Progenitor cell of endocrine pancreas (in vitro differentiated cells): ENCODE measurements at places on chromosomes 5 and 9. TPM values are rescaled to one million over a fixed set of nuclear protein-coding genes. Genes with fewer than 3 reads are reported as not detected.

TEX48 gene
- total RNA-seq: not detected in 2 replicates

INSYN2B gene
- 0.12 TPM in 1 of 2 replicates, not detected in the other for total RNA-seq

TPM2 gene
- total RNA-seq: 24.3 and 32.4 TPM in 2 replicates

PCDHB2 gene
- total RNA-seq: 75.5 and 80.4 TPM in 2 replicates

ZSWIM6 gene
- 33.4 and 35.2 TPM in 2 replicates for total RNA-seq

ADAMTSL2 gene
- total RNA-seq: 0.07 and 0.14 TPM in 2 replicates

IL5 gene
- not detected in 2 replicates for total RNA-seq

ACOT12 gene
- total RNA-seq: not detected in 2 replicates

RASEF gene
- 13.1 and 14.1 TPM in 2 replicates for total RNA-seq

NUTM2G gene
- total RNA-seq: not detected in 2 replicates

MORN5 gene
- total RNA-seq: 0.57 and 1.9 TPM in 2 replicates

GRCh38 chr5:158246661-158247060 is 387.7 kb upstream of the CLINT1 start:
- H3K27me3 ChIP-seq: peaks cover 17% of the 10 kb centered on the region
- H3K4me1 ChIP-seq: no peaks in the 10 kb centered on the region
- no peak overlapping the region for H3K4me3 ChIP-seq
- H3K27ac ChIP-seq: no peak overlapping the region

DNA sequence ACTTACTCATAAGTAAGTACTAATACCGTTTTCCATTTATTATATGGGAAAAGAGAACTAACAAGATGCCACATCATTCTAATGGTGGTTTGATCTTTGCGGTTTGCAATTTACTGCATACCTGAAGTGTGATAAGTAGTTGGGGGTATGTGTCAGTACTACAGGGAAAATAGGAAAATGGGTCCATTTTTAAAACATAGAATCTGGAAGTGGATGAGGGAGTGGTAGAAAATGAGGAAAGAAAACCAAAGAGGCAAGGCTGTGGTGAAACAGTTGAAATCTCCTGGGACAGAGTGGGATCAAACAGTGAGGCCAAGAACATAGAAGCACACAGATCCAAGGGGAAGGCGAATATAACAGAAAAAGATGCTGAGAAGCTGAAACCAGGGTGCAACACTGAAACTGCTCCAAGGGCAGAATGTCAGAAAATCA is 6.7 kb downstream of the ADAMTSL1 start:
- no peak for DNase-seq
- no peak overlapping the region for H3K4me3 ChIP-seq
- H3K36me3 ChIP-seq: no peaks in the 10 kb centered on the region
- no peaks in the 10 kb centered on the region for H3K27me3 ChIP-seq
- H3K27ac ChIP-seq: no peak overlapping the region

- H3K27me3 ChIP-seq: peaks cover 76% of the 10 kb centered on the region
- peak; percentile 55 for DNase-seq
- no peaks in the 10 kb centered on the region for H3K36me3 ChIP-seq
- H3K27ac ChIP-seq: no peak within 1 kb of the TSS
Measured at GRCh38 chr5:38258319-38259061, at the start of gene EGFLAM. TSS of gene EGFLAM (plus strand) at chr5:38258559. CDS start at chr5:38258755, 196 bp downstream.

- no peak overlapping the region for H3K27ac ChIP-seq
- H3K4me1 ChIP-seq: no peaks in the 10 kb centered on the region
- peaks cover 6% of the 10 kb centered on the region for H3K27me3 ChIP-seq
- no peaks in the 10 kb centered on the region for H3K36me3 ChIP-seq
- DNase-seq: no peak
- H3K4me3 ChIP-seq: no peak overlapping the region
Measured at GRCh38 chr5:35778259-35778769, 78.4 kb upstream of the IL7R start.

GRCh38 chr9:78502566-78502965 is 205.6 kb downstream of the PSAT1 start:
- no peak for DNase-seq
- H3K36me3 ChIP-seq: no peaks in the 10 kb centered on the region
- H3K27ac ChIP-seq: no peak overlapping the region
- H3K27me3 ChIP-seq: no peaks in the 10 kb centered on the region
- H3K4me1 ChIP-seq: no peaks in the 10 kb centered on the region

DNA sequence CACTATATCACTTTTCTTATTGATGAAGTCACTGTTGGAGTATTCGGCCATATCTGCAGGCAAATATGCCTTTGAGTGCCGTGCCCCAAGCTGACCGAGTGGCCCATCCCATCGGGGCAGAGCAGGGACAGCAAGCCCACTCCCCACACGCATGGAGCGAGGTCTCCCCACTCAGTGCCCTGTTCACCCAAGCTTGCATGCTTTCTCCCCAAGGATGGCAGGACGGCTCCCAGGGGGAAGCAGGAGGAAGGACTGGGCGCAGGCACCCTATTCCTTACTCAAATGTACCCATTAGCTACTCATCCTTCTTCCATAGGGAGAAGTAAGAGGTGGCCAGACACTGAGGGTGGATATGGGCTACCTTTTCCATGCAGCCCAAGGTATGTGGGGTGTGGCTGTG is 309.0 kb downstream of the IRX1 start:
- H3K4me1 ChIP-seq: peaks cover 6% of the 10 kb centered on the region
- peaks cover 12% of the 10 kb centered on the region for H3K27me3 ChIP-seq
- H3K27ac ChIP-seq: no peak overlapping the region

- peak overlapping the region; percentile 100 for H3K27ac ChIP-seq
- DNase-seq: no peak
- peaks cover 32% of the 10 kb centered on the region for H3K4me1 ChIP-seq
- peak overlapping the region; percentile 92 for H3K4me3 ChIP-seq
Measured at GRCh38 chr5:115544043-115544435, 536 bp downstream of the FEM1C start.

DNA sequence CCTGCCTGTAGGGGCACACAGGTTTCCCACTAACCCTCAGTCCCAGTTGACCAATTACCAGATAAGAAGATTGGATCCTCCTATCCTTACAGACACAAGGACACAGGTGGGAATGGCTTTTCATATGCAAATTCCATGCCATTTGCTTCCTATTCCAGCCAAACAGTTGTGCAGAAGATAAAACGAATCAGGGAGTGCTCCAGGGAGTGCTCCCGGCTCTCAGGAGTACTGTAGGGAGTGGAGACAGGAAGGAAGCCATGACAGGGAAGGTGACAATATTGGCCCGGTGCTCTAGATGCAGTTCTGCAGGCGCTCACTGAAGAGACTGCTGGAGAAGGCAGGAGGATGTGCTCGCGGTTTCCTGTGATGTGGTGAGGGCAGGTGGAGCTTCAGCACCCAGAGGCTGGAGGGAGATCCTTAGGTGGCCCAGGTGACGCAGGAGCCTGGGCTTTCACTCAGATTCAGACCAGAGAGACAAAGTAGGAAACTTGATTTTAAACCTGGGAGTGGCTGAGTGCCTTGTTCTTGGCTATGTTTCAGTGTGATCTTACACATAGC is 260.0 kb downstream of the AUH start:
- no peak overlapping the region for H3K27ac ChIP-seq
- no peaks in the 10 kb centered on the region for H3K36me3 ChIP-seq
- DNase-seq: no peak
- peaks cover 10% of the 10 kb centered on the region for H3K4me1 ChIP-seq
- H3K4me3 ChIP-seq: no peak overlapping the region
- peaks cover 5% of the 10 kb centered on the region for H3K27me3 ChIP-seq

DNA sequence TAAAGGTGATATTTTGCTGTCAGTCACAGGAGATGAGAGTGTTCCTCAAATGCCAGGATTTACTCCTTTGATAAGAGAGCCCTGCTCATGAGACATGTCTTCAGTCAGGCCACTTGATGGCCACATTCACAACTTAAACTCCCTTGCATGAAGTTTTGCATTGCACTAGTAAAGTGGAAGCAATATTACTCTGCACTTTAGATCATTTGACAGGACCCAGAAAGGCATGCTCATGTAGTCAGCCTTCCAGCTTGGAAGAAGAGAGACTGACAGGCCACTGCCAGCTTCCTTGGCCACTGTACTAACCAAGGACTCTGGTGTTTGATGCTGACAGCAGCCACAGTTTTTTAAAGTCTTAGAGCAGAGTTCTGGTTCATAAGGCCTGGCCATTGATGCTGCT is 42.6 kb downstream of the NPR3 start:
- no peak overlapping the region for H3K27ac ChIP-seq
- H3K36me3 ChIP-seq: no peaks in the 10 kb centered on the region
- no peak overlapping the region for H3K4me3 ChIP-seq
- H3K27me3 ChIP-seq: no peaks in the 10 kb centered on the region

DNA sequence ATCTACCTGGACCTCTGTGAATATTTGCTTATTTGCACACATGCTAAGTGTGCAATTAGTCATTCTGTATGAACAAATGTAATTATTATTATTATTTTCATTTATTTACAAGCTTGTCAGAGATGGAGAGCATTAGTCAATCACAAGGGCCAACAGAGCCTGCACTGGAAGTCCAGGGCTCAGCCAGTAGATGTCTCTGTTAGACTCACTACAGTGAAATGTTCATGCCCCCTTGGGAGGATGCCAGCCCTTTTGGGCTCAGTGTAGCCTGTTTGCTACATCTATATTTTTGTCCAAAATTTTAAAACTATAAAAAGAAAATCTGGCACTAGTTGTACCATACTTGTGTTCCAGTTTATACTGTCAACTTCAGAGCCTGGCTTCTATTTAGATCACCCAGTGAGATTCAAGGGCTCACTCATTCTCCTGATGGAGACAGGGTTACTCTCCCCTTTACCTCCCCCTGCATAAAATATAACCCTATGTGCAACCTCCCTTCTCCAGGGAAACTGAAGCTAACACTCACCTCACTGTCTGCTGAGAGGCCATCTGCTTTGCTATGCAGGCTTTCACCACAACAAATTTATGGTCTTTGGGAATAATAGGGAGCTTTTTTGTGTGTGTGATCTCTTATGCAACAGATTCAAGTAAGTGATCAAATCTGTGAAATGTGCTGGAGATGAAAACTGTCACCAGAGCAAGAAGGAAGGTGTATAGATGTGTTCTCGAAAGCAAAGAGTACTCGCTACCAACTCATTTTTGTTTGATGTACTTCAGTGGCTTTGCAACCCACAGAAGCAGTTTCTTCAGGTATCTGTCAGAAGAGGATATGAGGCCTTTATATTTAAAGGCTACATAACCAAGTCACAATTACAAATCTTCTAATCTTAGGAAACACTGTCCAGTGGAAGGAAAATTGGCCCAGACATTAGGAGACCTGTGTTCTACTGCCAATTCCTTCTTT is 99.9 kb upstream of the TLE4 start:
- H3K36me3 ChIP-seq: no peaks in the 10 kb centered on the region
- peaks cover 13% of the 10 kb centered on the region for H3K27me3 ChIP-seq
- H3K27ac ChIP-seq: no peak overlapping the region
- no peak for DNase-seq

- peaks cover 2% of the 10 kb centered on the region for H3K4me1 ChIP-seq
- no peak overlapping the region for H3K27ac ChIP-seq
- no peak for DNase-seq
- H3K36me3 ChIP-seq: no peaks in the 10 kb centered on the region
- H3K4me3 ChIP-seq: peak overlapping the region; percentile 59
Measured at GRCh38 chr5:80035839-80036238, 691 bp downstream of the THBS4 start.

- H3K4me3 ChIP-seq: no peak overlapping the region
- no peak overlapping the region for H3K27ac ChIP-seq
- DNase-seq: no peak
- no peaks in the 10 kb centered on the region for H3K36me3 ChIP-seq
Measured at GRCh38 chr5:132840896-132841295, 10.4 kb upstream of the SHROOM1 start.

DNA sequence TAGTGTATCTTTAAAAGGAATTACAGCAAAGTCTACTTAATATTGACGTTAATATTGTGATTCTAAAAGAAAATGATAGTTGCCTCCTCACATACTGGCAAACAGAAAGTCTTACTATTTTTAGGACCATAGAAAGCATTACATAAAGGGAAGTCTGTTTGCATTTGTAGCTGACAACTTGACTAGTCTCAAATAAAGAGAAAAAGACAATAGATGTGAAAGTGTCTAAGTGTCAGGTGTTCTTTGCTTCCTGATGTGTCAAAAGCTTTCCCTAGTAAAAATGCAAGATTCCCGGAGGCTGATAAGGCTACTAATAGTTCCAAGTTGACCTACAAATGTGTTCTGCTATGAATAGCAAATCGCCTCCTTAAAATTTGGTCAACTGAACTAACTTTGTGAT is 259.7 kb downstream of the CDH10 start:
- no peaks in the 10 kb centered on the region for H3K27me3 ChIP-seq
- H3K4me3 ChIP-seq: no peak overlapping the region
- no peak overlapping the region for H3K27ac ChIP-seq
- H3K36me3 ChIP-seq: no peaks in the 10 kb centered on the region
- H3K4me1 ChIP-seq: peaks cover 2% of the 10 kb centered on the region
- no peak for DNase-seq

- no peak for DNase-seq
- no peak overlapping the region for H3K27ac ChIP-seq
- H3K27me3 ChIP-seq: no peaks in the 10 kb centered on the region
- no peak overlapping the region for H3K4me3 ChIP-seq
Measured at GRCh38 chr5:100854591-100854990, 48.5 kb downstream of the ST8SIA4 start.

- DNase-seq: no peak
- no peak overlapping the region for H3K4me3 ChIP-seq
- H3K4me1 ChIP-seq: peaks cover 19% of the 10 kb centered on the region
- peaks cover 3% of the 10 kb centered on the region for H3K27me3 ChIP-seq
Measured at GRCh38 chr9:87801013-87801412, 75.1 kb downstream of the CTSL start.

- no peaks in the 10 kb centered on the region for H3K36me3 ChIP-seq
- H3K27me3 ChIP-seq: peaks cover 3% of the 10 kb centered on the region
- no peak overlapping the region for H3K27ac ChIP-seq
- no peak for DNase-seq
- H3K4me1 ChIP-seq: no peaks in the 10 kb centered on the region
- no peak overlapping the region for H3K4me3 ChIP-seq
Measured at GRCh38 chr9:130160862-130161470, 11.2 kb upstream of the NCS1 start.

DNA sequence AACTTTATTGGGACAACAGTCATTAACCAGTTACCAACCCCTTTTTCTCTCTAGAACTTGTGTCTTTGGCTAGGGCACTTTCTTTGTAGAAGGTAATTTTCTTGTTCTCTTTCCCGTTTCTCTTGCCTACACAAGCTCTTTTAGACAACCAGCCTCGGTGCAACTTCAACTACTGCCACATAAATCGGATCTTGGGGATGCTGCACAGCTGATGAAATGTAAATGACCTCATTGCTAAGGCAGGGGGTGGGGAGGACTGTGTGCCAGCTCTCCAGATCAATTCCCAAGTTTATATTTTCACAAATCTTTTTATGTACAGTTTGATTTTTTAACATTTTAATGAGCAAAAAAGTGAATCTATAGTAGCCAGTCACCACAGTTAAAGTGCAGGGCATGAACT is 157.6 kb downstream of the DENND1A start:
- H3K27me3 ChIP-seq: peaks cover 13% of the 10 kb centered on the region
- H3K36me3 ChIP-seq: no peaks in the 10 kb centered on the region
- no peak overlapping the region for H3K27ac ChIP-seq
- no peak for DNase-seq
- H3K4me1 ChIP-seq: peaks cover 6% of the 10 kb centered on the region
